ENCODE measurements at places on chromosomes 4 and X.

GRCh38 chr4:138050601-138051000 is 191.5 kb downstream of the SLC7A11 start:
- DNase-seq: no peak

GRCh38 chr4:83810428-83810827 is 274.5 kb downstream of the GPAT3 start:
- DNase-seq: no peak

DNA sequence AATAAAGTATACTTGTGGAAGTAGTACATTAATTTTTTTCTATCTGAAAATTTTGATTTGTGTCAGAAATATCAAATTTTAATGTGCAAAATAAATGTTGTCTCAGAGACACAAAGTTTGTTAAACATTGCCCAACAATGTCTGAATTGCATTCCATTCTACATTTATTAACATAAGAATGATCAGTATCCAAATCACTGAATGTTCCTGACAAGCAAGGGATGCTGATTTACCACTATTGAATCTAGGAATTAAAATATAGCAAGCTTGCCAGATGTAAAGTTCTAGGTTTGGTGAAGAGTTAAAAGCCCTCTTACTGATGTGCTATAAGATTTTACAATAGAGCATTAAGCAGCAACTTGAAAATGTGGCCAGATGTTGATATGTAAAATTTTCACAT is 489.2 kb upstream of the CTSO start:
- no peak for DNase-seq

GRCh38 chrX:63746278-63746677 is 38.7 kb downstream of the ARHGEF9 start:
- DNase-seq: no peak

DNA sequence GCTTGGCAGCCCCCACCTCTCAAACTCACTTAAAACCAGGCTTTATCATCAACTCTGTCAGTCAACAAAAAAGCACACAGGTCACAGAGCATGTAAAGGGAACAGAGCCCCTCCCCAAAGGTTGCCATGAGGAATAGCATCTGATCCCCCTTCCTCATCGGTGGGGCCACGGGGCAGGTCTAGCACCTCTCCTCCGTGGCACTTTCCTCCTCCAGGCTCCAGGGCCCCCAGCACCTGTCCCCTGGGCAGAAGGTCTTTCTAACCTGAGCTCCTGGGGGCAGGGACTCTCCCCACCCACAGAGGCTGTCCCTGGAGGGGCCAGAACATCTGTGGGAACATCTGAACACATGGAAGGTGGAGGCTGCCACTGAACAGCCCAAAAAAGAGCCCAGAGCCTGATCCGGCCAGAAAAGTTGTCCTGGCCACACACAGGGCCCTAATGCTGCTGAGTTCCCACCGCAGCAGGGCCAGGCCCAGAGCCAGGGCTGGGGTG is 65.7 kb downstream of the ZFYVE28 start:
- DNase-seq: no peak

GRCh38 chr4:132918096-132918495 is 231.0 kb upstream of the PCDH10 start:
- no peak for DNase-seq

Data from activated T-helper 1 cell treated with Interleukin-2 at 50 U/mL for 16 hours (primary cell).